ENCODE measurements at places on chromosomes 16 and 17. TPM values are rescaled to one million over a fixed set of nuclear protein-coding genes. Genes with fewer than 3 reads are reported as not detected.

DNA sequence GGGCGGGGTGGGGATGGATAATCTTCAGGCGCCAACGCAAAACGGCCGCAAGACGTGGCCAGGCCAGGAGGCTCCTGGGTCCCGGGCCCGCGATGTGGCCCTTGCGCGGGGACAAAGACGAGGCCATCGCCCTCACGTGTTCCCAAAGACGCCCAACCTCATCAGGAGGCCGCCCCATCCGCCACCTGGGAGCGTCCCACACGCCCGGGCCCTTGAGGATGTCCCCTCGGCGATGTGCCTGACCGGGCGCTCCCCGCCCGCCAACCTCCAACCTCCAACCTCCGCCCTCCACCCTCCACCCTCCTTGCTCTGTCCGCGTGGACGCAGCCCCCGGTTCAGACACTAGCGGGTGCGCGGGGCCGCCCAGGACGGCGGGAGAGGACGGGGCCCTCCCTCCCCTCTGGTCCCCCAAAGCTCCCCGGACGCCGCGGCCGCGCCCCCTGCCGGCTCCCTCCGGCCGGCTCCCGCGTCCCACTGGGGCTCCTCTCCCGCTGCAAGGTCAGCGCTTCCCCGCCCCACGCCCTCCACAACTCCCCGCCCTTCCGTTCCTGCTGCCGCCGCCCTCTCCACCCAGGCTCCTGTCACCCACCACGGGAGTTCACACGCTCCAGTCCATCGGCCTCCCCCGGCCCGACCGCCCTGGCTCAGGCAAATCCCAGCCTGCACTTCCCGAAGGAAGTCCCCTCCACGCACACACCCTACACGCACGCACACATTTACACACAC lies 250.8 kb upstream of the RPL38 start:
- no peak for DNase-seq

DNA sequence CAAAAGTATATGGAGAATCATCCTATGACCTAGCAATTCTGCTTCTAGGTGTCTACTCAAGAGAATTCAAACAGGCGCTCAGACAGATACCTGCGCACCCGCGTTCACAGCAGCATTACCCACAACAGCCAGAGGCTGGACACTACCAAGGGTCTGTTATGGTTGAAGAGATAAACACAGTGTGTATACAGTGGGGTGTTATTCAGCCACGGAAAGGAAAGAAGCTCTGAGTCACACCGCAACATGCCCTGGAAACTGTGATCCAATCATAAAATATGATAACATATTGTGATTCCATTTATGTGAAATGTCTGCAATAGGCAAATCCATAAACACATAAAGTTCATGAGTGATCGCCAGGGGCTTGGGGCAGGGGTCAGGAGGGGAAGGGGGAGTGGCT lies 18.0 kb upstream of the JPH3 start:
- DNase-seq: no peak

NTN3 gene
- not detected for total RNA-seq

GRCh38 chr17:8108972-8109660 lies 9.2 kb downstream of the ALOXE3 start:
- no peak for DNase-seq

- no peak for DNase-seq
Measured at GRCh38 chr17:65941356-65941899, 250.5 kb downstream of the CEP112 start.

DNA sequence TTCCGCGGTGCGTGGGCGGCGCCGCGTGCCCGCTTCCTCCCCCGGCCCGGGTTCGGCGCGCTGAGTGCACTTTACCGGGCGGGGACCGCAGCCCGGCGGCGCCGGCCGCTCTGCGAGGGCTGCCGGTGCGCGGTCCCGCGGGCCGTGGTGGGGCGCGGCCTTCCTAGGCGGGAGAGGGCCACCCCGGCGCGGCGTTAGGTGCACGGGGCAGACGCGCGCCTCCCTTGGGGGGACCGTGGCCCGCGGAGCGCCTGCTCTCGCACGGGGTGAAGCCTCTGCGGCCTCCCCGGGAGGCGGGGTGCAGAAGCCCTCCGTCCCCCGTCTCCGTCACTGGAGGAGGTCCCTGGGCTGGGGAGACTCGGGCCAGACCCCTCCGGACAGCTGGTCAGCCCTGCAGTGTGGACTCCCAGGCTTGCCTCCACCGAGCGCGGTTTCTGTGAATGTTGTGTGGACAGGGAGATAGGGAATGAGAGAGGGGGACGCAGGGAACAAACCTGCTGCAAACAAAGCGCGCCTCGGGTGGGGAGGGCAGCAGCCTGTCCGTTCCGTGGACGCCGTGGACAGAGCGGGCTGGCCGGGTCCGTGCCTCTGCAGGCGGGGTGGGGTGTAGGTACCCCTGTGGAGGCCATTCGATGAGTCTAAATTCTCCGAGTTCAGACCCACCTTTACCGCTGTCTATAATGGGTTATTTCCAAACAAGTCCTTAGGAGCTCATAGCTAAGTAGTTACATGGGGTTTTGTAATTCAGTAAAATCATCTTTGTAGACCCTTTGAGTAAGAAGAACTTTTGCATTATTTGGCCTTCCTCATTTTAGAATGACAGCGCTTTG lies 721 bp downstream of the TBCD start:
- no peak for DNase-seq
